Activated CD4-positive, CD25-positive, alpha-beta regulatory T cell treated with anti-CD3 and anti-CD28 coated beads, Interleukin-2, amount 50 U/mL, for 72 hours (primary cell): ENCODE measurements at places on chromosomes 4 and X.

DNA sequence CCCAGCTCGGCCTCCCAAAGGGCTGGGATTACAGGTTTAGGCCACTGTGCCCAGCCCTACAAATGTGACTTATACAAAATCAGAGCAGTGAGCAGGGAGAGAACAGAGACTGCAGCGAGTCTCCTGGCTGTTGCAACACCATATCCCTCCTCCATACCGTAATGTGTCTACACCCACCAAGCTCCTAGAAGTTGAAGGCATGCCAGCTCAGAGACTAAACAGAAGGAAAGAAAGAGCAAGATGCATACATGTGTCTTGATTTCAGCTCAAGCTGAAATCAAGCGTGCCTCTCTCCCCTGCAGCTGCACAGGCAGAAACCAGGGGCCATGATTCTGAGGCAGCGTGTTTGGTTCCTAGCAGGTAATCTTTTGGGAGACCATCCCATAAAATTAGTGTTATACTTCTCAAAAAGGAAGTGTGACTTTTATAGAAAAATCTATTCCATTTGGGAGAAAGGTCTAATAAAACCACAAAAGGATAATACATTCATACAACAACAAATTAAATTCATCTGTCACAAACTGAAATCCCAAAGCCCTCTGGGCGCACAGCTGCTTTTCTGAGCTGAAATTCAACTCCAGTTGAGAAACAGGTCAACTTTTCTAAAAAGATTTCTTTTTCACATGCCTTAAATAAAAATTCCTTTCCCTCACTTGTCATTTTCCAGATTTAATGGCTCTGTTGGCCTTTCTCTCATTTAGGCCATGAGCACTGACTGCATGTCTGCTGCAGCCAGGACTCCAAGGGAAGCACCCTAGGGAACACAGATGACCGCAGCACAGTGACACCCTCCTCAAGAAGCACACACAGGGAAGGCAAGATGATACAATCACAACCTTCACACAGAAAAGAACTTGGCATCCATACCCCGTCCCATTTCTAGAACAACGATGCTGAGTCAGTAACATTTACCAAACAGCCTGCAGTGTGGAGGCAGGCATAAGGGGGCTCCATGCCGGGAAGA lies 34.4 kb downstream of the AFAP1 start:
- DNase-seq: no peak

DNA sequence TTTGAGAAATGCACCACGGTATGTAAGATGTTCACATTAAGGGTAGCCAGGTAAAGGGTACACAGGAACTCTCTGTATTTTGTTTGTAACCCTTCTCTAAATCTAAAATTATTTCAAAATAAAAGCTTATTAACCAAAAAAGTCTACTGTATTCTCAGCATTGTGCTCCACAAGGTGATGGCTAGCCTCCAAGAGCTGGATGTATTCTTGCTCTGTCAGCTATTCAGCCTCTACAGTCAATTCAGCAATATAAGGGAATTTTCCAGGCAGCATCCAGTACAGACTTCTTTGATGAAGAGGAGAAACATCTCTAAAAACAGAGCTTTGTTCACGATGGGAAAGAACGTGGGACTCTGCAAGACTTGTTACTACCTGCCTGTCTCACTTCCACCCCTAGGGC lies 63.5 kb upstream of the MAOA start:
- no peak for DNase-seq

DNA sequence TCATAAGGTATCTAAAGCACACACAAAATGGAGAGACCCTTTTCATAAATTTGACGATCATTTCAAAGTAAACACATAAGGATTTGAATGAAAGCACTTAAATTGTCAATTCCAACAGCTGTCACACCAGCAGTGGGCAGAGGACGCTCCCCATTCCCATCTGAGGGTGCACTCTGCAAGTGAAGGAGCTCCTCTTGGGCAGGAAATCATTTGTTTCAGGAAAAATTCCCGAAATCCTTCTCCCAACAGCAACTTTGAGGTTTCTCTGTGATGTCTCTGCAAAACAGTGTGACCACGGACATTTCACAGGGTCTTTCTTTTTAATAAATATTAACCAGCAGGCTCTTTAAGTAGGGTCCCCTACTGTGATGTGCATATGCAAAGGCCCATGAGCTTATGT lies 111.0 kb downstream of the EPHA5 start:
- DNase-seq: no peak

DNA sequence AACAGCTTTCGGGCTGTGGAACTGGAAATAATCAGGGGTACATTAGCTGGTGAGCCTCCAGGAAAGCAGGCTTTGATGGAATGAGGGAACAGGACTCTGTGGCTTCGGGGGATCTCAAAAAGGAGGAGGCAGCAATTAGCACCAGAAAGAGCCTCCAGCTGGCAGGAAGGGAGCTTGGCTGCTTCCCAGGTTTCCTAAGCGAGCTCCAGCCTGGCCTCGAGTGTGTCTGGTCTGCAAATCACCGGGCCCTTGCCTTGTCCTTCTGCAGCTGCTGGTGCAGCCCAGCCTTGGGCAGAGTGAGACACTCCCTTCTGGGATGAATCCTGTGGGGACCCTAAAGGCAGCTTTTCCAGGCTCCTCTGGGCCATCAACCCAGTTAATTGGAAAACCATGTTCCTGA lies 10.7 kb upstream of the PDHA1 start:
- DNase-seq: no peak

DNA sequence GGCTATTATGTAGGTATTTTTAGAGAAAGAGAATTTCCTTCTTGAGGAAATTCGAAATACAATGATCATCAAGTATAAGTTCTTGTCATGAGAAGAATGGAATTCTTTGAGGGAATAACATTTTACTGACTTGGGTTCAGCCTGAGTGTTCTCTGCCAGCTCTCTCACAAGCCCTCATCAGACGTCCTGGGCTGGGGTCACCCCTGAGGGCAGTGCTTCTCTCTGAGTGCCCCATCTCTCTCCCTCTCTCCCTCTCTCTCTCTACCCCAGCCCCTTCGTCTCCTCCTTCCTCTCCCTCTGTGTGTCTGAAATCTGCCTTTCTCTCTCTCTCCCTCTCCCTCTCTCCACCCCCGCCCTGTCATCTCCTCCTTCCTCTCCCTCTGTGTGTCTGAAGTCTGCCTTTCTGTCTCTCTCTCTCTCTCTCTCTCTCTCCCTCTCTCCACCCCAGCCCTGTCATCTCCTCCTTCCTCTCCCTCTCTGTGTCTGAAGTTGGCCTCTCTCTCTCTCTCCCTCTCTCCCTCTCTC lies 241.7 kb upstream of the PSAPL1 start:
- DNase-seq: no peak

DNA sequence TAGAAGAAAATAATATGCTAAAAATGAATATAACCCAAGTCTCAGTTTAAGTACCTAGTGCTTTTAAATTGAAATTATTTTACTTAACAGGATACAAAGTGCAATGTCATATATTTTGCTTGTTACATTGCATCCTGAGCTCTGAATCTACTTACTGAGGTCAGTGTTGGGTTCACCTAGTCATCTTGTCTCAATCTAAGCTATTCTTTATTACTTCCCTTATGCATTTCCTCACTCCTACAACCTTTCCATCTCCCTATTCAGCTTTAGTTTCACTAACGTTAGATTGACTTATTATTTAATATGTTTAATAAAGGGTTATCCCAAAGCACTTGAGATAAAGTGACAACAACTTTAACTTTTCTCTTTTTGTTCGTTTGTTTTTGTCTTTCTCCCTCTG lies 483.7 kb downstream of the FSTL5 start:
- no peak for DNase-seq

DNA sequence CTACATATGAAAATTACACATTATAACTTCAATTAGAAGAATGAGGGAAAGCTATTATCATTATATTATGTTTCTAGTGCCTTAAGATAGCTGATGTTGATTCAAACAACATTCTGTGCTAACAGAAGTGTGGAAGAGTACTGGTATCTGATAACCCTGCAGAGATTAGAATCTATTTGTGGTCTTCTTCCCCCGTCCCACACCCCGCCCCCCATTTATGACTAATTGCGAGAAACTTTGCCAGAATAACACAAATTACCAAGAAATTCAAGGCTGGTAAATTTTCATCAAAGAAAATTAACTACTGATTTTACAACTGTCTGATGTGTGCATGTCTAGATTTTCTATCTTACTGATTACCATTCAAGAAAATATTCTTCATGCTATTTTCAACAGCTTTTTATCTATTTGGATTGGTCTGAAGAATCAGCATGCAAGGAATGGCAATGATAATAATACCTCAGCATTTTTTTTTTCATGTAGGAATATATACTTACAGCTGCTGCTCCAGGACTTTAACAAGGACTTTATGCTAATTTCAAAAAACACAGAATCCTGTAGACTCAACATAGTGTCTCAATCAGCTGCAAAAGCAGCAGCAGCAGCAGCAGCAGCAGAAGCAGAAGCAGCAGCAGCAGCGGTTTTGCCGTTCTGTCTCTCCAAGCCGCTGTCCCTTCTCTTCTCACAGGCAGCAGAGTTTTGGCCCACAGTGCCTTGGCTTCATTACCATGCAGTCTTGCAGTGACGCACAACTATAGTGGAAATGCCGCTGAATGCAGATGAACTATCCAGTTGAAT lies 126.7 kb downstream of the FRYL start:
- no peak for DNase-seq

DNA sequence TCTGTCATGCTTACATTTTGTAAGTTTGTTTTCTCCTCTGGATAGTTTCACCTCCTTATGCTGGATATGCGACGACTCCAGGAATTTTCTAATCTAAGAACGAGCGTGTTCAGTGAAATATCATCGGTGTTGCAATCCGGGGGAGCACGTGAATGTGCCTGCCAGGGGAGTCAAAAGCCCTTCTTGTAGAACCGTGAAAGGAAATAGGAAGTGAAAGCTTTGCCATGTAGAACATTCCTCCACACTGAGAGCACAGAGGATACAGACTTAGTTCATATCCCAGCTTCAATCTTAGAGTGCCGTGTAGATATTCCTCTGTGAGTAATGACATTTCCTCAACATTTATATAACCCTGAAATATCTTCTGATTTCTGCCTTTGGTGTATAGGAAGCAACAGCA lies 121.2 kb downstream of the VEGFC start:
- no peak for DNase-seq

- no peak for DNase-seq
Observed at GRCh38 chr4:84583876-84584380, 1.0 kb downstream of the CDS1 start.
